ENCODE measurements at places on chromosomes 5 and 9. TPM values are rescaled to one million over a fixed set of nuclear protein-coding genes. Genes with fewer than 3 reads are reported as not detected.

Gene RAB24
- total RNA-seq, result 22.1 TPM

- peaks cover 13% of the 10 kb centered on the region for H3K4me1 ChIP-seq
- H3K4me3 ChIP-seq, result peak within 1 kb of the TSS; percentile 80
- no peaks in the 10 kb centered on the region for H3K27me3 ChIP-seq
- peak; percentile 94 for DNase-seq
- H3K36me3 ChIP-seq, result peaks cover 2% of the 10 kb centered on the region
Observed at GRCh38 chr9:128786681-128787601, at the start of gene TBC1D13. TSS of gene TBC1D13 (plus strand) at chr9:128787253. CDS start at chr9:128787354, 101 bp downstream.

DNA sequence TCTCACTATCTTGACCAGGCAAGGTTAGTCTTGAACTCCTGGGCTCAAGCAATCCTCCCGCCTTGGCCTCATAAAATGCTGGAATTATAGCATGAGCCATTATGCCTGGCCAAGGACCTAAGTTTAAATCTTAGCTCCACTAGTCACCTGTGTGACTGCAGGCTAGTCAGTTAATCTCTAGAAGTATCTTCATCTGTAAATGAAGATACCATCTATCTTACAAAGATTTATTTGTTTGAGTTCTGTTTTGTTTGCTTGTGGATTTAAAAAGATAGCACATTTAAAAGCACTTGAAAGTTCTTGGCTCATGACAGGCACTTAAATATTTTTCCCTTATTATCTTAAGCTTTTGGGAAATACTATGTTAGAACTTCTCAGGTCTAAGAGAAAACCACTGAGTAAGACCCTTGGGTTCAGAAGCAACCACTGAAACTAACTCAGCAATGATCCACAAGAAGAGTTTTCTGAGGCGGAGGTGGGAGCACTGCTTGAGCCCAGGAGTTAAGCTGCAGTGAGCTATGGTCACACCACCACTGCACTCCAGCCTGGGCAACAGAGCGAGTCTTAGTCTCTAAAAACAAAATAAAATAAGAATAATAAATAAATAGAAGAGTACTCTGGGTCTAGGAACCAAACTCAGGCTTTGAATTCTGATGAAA, 19.1 kb downstream of the TMEM245 start:
- H3K4me3 ChIP-seq, result peak overlapping the region; percentile 32
- no peaks in the 10 kb centered on the region for H3K27me3 ChIP-seq
- H3K36me3 ChIP-seq, result peaks cover 34% of the 10 kb centered on the region
- DNase-seq, result no peak
- peaks cover 72% of the 10 kb centered on the region for H3K4me1 ChIP-seq

DNA sequence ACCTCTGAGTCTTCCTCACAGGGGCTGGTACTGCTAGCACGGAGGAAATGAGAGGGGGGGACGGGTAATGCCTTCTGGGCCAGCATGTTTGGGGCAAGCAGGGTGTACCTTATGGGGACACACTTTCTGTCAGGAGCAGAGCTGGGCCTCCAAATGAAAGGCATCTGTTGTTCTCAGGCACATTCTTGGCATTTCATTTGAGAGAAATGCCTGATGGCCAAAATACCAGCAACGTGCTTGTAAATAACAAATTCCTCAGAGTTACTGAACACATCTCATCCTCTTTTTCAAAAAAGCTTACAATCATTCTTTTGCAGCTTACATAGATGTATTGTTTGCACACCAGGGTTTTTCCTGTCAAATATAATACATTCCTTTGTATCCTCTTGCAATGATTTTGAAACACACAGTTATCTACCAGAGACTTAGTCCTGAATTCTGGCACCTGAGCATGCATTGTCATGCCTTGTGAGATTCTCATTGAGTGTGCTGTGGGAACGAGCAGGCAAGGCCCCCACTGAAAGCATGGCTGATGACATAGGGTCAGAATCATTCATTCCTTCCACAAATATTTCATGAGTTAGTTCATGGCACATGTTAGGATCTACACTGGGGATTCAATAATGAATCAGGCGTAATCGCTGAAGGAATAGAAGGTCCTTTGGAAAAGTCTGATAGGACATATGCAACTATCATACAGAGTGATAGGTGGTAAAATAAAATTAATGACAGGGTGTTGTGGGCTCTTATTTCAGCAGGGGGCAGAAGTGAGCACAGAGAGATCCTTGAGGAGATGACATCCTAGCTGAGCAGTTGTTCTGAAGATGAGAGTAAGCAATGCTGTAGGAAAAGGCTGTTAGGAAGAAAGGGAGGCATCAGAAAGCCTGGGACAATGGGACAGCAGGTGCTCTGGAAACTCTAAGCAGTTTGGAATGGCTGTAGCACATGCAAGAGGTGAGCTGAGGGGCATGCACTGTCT, 260.9 kb upstream of the TUT7 start:
- peaks cover 1% of the 10 kb centered on the region for H3K27me3 ChIP-seq
- H3K4me1 ChIP-seq, result no peaks in the 10 kb centered on the region
- H3K4me3 ChIP-seq, result no peak overlapping the region
- no peaks in the 10 kb centered on the region for H3K36me3 ChIP-seq

GRCh38 chr9:10226996-10227395, 385.8 kb downstream of the PTPRD start:
- H3K4me1 ChIP-seq, result no peaks in the 10 kb centered on the region
- no peaks in the 10 kb centered on the region for H3K36me3 ChIP-seq
- H3K27ac ChIP-seq, result no peak overlapping the region
- DNase-seq, result no peak
- H3K4me3 ChIP-seq, result no peak overlapping the region
